ENCODE measurements at places on chromosomes 12 and 14. TPM values are rescaled to one million over a fixed set of nuclear protein-coding genes. Genes with fewer than 3 reads are reported as not detected.

GRCh38 chr12:112946236-112947000 lies 8.1 kb downstream of the OAS3 start:
- no peak for DNase-seq

Gene CACNA1C
- polyA plus RNA-seq, result 10.2 TPM

DNA sequence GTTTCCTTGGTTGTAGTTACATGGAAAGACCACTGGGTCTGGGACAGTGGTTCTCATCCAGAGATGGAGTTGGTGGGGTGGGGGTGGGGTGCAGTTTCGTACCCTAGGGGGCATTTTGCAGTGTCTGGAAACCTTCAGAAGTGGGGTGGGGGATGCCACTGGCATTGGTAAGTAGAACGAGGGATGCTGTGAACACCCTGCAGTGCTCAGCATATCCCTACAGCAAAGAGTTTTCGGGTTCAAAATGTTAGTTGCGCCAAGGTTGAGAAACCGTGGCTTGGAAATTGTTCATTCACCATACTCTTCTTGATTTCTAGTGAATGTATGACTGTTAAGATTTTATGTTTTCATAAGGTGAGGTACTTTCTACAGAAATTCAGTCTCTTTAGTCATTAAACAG lies 28.7 kb downstream of the TRAF3 start:
- DNase-seq, result no peak

- DNase-seq, result no peak
Measured at GRCh38 chr12:109900752-109901580, 892 bp downstream of the TCHP start.

Gene CLEC9A
- polyA plus RNA-seq, result not detected
